Stimulated activated CD8-positive, alpha-beta memory T cell treated with anti-CD3 and anti-CD28 coated beads, Interleukin-7, amount 100 ng/mL, for 4 hours (primary cell): ENCODE measurements at places on chromosomes 16 and 17.
A peak's percentile ranks its signal among the peaks of the same experiment; 100 is the strongest.

GRCh38 chr16:24562811-24563210 lies 23.4 kb downstream of the RBBP6 start:
- DNase-seq: no peak

GRCh38 chr17:57603978-57604377 lies 141.1 kb downstream of the CCDC182 start:
- DNase-seq: peak; percentile 63

- no peak for DNase-seq
Observed at GRCh38 chr17:36133602-36134236, 30.1 kb downstream of the CCL4 start.

DNA sequence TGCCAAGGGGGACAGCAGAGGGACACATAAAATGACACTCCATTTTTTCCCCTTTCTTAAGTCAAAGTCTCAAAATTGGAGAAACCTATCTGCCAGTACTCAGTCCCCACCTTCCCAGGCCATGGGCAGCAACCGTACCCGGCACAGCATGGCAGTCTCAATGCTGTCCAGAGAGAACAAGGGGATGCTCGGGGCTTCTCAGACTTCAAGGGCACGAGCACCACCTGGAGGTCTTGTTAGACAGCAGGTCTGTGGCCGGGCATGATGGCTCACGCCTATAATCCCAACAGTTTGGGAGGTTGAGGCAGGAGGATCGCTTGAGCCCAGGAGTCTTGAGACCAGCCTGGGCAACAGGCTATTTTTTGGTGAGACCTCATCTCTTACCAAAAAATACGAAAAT lies 3.2 kb downstream of the DNAH17 start:
- DNase-seq: no peak

DNA sequence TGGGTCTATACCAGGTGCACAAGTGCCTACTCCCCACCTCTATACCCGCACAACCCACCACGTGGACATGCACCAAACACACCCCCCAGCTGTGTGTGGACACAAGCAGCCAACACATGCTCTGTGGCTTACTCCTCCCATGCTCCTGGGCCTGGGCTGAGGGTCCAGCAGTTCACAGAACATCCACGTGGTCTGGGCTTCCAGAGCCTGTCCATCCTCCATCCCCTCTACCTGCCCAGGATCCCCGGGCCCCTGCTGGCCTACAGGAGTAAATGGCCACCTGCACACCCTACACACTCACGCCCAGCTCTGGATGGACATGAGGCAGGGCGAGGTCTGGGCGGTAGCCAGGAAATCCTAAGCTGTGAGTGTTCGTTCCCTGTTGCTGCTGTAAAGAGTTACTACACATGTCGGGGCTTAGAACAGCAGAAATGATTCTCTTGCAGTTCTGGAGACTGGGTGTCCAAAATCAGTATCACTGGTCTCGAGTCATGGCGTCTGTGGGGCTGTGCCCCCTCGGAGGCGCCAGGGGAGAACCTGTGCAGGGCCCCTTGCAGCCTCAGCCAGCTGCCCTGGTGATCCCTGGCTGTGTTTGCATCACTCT lies 15.0 kb upstream of the RAI1 start:
- no peak for DNase-seq

- no peak for DNase-seq
Observed at GRCh38 chr16:4208341-4208751, 33.5 kb downstream of the SRL start.

DNA sequence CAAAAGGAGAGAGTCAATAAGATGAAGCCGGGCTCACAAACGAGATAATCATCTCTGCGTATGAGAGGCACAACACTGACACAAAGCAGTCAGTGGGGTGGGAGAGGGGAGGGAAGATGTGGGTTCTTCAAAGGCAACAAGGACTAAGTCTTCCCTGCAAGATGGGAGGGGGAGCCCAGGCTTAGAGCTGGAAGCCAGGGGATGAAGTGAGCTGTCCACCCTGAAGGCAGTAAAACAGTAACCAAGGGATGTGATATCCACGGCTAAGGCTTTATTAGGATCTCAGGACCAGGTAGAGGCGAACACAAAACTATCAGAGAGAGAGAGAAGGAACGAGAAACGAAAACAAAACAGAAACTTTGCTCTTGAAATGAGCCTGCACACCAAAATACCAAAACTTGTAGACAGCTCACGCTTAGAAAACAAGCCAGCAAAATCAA lies 115.9 kb downstream of the DYNLRB2 start:
- DNase-seq: no peak

GRCh38 chr17:75970626-75971025 lies 8.3 kb downstream of the ACOX1 start:
- DNase-seq: no peak

- no peak for DNase-seq
Observed at GRCh38 chr17:1852327-1852726, 22.5 kb downstream of the RPA1 start.

- no peak for DNase-seq
Observed at GRCh38 chr16:64370112-64370511, 751.8 kb downstream of the CDH11 start.

- DNase-seq: no peak
Observed at GRCh38 chr17:37643869-37644268, 623 bp upstream of the DDX52 start.

- DNase-seq: no peak
Observed at GRCh38 chr16:30569746-30570635, 1.5 kb downstream of the ZNF688 start.

- DNase-seq: no peak
Observed at GRCh38 chr16:48113471-48113870, 42.3 kb downstream of the ABCC12 start.

- DNase-seq: no peak
Observed at GRCh38 chr16:89067677-89068443, 25.8 kb upstream of the ACSF3 start.

DNA sequence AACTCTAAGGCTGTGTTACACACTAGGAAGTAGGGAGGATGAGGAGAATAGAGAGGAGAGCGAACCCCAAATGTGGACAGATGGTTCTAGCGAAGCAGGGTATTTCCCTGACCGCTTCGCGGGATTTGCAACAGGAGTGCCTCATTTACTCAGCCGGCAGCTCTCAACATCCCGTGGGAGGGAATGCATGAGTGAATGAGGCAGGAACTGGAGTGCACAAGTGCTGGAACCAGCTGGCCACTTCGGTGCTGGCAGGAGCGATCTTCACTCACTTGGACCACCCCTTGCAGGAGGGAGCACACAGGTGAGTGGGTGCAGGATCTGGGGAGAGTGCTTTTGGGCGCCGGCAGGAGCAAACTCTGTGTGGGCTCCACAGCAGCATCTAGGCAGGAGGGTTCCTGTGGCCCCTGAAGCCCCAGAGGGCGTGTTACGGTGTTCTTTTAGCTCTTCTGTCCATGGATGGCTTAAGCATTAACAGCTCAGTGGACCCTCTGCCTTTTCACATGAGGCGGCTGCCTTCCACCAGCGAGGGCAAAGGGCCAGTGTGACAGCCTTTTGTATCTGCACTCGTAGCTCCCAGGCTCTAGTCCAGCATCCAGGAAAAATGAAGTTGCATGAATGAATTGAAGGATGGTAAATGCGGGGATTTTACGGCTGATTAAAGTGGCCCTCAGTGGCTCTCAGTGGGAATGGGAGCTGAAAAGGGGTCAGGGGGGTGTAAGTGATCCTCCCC lies 17.4 kb upstream of the ZNHIT3 start:
- no peak for DNase-seq

DNA sequence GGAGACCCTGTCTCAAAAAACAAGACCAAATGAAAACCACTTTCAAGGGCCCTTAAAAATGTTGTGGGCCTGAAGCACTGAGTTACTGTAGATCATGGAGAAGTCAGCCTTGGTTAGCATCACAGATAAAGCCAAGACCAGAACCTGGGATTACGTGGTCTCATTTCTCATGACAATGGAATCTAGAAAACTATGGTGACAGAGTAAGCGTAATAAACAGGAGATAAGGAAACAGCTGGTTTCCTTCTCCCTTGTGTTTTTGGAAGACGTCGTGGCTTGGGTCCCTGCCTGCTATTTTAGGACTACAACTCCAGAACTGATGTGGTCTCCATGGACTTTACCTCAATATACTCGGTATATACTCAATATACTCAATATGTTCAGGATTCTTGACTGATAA lies 180.7 kb upstream of the ZFHX3 start:
- DNase-seq: no peak

DNA sequence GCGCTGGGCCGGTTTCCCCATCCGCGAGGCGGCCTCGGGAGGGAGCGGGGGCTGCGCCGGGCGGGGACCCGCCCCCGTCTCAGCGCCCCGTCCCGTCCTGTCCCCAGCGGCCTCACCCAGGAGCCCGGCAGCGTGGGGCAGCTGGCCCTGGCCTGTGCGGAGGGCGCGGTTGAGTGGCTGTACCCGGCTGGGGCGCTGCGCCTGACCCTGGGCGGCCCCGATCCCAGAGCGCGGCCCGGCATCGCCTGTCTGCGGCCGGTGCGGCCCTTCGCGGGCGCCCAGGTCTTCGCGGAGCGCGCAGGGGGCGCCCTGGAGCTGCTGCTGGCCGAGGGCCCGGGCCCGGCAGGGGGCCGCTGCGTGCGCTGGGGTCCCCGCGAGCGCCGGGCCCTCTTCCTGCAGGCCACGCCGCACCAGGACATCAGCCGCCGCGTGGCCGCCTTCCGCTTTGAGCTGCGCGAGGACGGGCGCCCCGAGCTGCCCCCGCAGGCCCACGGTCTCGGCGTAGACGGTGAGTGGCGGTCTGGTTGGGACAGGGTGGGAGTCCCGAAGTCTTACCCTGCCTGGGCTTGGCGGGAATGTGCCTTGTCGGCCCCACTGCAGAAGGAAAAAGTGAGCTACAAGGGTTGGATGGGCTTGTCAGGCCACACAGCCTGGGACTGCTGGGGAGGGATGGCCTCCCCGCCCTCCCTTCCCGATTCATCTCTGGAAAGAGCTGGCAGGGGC lies 720 bp downstream of the METRN start:
- DNase-seq: no peak

DNA sequence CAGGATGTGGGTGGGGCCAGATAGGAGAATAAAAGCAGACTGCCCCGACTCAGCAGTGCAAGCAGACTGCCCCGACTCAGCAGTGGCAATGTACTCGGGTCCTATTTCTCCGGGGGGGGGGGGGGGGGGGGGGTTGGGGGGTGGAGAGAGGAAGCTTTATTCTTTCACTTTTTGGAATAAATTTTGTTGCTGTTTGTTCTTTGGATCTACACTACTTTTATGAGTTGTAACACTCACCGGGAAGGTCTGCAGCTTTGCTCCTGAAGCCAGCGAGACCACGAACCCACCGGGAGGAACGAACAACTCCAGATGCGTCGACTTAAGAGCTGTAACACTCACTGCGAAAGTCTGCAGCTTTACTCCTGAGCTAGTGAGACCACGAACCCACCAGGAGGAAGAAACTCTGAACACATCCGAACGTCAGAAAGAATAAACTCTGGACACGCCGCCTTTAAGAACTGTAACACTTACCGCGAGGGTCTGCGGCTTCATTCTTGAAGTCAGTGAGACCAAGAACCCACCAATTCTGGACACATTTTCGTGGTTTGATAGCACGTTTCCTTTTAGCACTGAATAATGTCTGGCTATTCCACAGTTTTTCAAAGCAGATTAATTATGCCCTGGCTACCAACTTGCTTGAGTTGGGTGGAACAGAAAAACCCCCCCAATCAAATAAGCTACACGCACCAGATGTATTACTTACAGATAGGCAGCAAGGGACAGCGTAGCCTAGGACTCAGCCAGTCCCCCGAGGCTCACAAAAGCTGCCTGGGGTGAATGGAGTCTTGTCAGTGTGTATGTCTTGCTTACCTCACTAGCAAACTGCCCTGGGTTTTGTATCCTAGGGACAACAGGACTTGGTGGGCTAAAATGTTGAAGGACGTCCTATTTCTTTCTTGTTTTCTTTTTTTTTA lies 11.9 kb downstream of the FZD2 start:
- no peak for DNase-seq

DNA sequence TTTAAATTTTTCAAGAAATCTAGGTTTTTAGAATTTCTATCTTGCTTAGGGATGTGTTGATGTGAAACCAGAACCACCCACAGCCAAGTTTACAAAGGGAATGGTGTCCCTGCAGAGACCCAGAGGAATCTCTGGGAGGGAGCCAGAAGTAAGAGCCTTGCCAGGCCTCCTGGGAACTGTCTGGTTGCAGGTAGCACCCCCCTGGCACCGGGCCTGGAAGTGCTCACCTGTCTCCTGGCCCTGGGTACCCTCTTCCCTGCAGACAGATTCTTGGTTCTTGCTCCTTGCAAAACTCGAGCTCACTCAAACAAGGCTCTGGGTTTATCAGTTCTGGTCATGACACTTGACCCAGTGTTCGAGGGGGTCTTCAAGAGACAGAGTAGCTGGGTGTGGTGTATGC lies 24.6 kb upstream of the ZFP90 start:
- DNase-seq: no peak

DNA sequence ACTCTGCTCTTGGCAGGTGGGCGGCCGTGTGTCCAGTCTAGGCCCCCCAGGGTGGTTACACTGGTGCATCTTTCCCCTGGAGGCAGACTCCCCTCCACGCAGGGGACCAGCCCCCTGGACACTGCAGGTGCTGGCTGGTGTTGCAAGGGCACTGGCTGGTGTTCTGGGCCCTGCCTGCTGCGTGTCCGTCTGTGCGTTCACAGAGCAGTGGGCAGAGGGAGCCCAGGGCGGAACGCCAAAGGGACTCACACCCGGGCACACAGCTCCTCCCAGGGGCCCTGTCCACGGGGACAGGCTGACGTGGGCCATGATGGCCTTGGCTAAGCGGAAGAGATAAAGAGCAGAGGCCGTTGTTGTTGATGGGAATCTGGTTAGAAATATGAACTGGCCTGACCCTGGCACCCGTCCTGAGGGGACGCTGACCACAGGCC lies 27.3 kb downstream of the ACSF3 start:
- no peak for DNase-seq

DNA sequence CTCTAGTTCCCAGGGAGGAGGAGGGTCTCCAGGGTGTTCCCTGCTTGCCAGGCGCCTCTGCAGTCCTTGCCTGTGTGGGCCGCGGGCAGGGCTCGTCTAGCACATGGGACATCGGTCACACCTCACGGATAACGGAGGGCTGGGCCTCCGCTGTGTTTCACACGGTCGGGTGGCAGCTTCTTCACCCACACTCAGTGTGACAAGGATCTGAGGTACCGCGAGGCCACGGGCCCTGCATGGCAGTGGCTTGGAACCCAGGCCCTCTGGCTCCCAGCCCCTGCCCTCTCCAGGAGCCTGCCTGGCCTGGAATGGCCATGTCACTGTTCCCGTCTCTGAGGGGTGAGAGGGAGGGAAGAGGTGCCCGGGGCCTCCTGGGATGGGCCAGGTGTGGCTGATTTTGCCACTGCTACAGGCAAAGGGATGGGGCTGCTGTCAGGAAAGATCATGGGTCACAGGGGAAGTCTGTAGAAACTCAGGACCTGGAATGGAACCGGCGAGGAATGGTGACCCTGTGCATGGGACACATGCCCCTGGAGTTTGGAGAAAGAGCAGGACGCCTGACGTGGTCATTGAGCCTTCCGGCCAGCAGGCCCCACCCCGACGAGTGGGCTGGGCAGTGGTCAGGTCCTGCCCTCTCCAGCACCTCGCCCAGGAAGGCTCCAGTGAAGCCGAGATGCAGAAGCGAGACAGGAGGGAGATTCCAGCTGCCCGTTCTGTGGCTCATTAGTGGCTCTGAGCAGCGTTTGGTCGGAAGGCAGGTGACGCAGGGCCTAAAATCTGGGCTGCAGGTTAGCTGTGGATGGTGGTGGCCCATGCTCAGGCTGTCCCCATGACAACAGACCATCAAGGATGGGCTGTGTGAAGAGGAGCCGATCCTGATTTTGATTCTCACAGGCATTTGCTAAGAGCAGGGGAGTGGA lies 76.5 kb upstream of the GSE1 start:
- DNase-seq: no peak
